Epithelial cell of proximal tubule (primary cell): ENCODE measurements at places on chromosomes 6 and 20.

DNA sequence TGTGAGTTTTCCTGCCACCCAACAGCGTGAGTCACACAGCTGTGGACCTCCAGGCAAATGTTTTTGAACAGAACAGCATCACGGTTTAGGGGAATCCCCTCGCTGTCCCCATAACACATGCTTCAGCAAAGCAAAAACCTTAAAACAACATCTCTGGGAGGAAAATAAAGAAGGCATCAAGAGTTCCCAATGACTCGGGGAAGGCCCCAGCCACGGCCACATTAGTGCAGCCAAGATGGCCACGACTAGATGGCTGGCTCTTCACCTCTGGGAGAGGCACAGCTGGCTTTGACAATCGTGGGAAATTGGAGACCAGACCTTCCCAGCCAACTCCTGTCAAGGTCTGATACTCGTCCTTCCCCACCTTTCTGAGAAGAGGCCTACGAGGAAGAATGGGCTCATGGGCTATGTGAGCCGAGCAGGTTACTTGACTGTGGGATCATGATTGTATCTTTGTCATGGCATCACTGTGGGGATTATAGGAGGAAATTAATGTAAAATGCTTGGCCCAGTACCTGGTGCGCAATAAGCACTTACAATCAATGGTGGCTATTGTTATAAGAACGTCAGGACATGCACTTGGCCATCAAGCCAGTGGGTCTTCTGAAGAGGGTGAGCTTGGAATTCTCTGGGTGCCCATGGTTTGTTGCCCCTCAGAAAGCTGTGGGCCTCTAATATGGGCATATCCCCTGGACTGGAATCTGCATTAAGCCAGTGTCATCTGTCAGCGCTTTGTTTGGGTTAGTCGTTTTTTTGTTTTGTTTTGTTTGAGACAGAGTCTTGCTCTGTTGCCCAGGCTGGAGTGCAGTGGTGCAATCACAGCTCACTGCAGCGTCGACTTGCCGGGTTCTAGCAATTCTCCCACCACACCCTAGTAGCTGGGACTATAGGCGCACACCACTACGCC is 43.6 kb downstream of the FGD2 start:
- DNase-seq: no peak

DNA sequence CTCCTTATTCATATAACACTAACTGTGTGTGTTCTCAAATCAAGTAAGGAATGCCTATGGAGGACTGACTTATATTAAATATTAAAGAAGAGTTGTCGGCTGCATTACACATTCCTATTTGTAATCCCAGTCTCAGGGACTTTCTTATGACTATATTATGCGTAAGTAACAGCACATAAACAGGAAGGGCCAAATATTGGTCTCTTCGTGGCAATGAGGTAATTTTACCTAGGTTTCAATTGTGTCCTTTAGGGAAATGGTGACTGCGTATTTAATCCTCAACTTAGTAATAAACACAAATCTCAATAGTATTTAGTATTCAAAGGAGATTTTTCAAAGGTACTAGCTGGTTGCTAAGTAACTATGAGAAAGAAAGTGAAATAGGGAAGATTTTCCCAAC is 22.8 kb upstream of the EPM2A start:
- DNase-seq: no peak

DNA sequence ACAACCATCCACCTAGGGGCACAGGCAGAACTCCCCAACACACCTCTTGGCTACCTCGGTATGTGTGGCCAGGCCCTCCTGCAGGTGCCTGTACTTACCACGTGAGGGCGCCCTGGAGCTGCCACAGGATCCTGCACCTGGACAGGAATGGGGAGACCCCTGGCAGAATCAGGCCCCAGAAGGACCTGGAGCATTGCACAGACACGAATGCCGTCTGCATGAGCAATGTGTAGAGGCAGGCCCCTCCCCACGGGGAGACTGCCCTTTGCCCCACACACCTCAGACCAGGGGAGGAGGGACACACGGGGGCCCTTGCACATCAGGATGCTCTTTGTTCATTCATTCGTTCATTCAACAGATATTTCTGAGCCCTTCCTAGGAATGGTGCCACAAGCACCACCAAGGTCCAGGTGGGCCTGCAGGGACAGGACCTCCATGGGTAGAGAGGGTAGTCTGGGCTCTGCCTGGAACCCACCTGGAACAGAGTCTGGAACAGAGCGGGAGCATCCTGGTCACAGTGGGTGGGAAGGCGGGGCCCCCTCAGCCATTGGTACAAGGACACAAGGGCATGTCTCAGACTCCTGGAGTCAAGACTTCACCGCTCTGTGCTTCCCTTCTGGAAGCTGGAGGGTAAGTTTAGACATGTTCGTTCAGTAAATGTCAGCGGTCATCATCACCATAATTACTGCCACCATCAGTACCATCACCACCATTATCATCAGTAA is 32.3 kb downstream of the YTHDF1 start:
- DNase-seq: no peak

- DNase-seq: no peak
Measured at GRCh38 chr6:53318429-53318828, 30.3 kb downstream of the ELOVL5 start.

- DNase-seq: no peak
Measured at GRCh38 chr6:30493643-30494250, 4.4 kb downstream of the HLA-E start.

GRCh38 chr6:23953976-23954375 is 172.0 kb upstream of the NRSN1 start:
- no peak for DNase-seq

DNA sequence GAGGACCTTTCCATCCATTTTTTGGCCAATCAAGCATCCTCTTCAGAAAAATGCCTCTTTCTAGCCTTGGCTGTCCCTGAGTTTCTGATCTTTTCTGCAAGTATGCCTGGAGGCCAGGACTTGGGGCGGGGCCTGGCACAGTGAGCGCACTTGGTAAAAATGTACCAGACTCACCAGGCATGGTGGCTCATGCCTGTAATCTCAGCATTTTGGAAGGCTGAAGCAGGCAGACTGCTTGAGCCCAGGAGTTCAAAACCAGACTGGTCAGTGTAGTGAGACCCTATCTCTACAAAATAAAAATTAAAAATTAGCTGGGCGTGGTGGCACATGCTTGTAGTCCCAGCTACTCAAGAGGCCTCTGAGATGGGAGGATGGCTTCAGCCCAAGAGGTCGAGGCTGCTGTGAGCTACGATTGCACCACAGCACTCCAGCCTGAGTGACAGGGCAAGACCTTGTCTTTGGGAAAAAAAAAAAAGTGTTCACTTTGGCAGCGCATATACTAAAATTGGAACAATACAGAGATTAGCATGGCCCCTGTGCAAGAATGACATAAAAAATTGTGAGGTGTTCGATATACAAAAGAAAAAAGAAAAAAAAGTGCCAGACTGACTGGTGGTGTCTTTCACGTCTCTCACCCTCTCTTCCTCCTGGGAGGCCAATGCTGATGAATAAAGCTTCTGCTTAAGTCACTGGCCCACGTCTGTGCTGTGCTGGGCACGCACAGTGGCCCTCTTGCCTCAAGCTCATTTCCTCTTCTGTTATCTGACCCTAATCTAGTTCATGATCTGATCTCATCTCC is 18.1 kb upstream of the SLC9A8 start:
- DNase-seq: no peak
